Body of pancreas (tissue), 4 donors: ENCODE measurements at places on chromosomes 5 and 9. TPM values are rescaled to one million over a fixed set of nuclear protein-coding genes. Genes with fewer than 3 reads are reported as not detected.

Gene BTNL3
- total RNA-seq, result not detected

Gene NRG2
- 6.5 TPM for total RNA-seq

Gene CYLC2
- not detected for total RNA-seq

DNA sequence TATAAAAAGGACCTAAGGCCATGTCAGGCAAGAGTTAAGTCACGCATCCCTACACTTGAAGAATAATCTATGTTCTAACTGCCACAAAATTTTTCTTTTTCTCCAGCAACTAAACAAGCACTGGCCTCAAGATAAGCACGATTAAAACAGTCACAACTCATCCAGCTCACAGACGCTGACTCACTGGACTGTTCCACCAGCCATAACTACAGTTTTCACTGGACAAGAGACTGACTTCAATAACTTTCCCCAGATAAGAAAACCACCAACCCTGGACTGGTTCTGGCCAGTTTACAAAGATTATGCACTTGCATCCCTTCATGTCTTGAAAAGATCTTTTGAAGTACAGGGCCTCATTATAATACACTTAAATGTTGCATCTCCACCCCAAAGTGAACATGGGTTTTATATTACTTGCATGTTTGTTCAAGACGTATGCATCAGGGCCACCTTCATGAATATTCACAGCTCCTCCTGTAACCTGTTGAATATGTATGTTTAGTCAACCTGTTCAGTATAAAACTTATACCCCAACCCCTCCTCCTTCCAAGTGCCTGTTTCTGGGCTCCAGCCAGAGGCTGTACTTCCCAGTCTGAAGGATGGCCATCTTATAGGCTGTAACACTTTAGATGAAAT lies 129.3 kb upstream of the EPB41L4A start:
- DNase-seq, result no peak
- no peaks in the 10 kb centered on the region for H3K36me3 ChIP-seq
- no peak overlapping the region for H3K27ac ChIP-seq

- H3K27ac ChIP-seq, result peak overlapping the region; percentile 49
- no peak for DNase-seq
- H3K4me3 ChIP-seq, result no peak overlapping the region
- no peaks in the 10 kb centered on the region for H3K27me3 ChIP-seq
Measured at GRCh38 chr9:94806307-94806893, 79.9 kb downstream of the AOPEP start.

- H3K36me3 ChIP-seq, result no peaks in the 10 kb centered on the region
- no peaks in the 10 kb centered on the region for H3K27me3 ChIP-seq
- no peak overlapping the region for H3K4me3 ChIP-seq
- peaks cover 2% of the 10 kb centered on the region for H3K4me1 ChIP-seq
Measured at GRCh38 chr5:1351156-1351555, 6.3 kb upstream of the CLPTM1L start.
